ENCODE measurements at places on chromosomes 1 and 21. TPM values are rescaled to one million over a fixed set of nuclear protein-coding genes. Genes with fewer than 3 reads are reported as not detected.

GRCh38 chr21:30193201-30193600 is 22.7 kb downstream of the CLDN8 start:
- DNase-seq = no peak

CLEC20A gene
- not detected for total RNA-seq

GBP6 gene
- total RNA-seq = not detected

STUM gene
- total RNA-seq = not detected

GRCh38 chr1:58592522-58593134 is 15.6 kb upstream of the TACSTD2 start:
- DNase-seq = peak; percentile 97

DNA sequence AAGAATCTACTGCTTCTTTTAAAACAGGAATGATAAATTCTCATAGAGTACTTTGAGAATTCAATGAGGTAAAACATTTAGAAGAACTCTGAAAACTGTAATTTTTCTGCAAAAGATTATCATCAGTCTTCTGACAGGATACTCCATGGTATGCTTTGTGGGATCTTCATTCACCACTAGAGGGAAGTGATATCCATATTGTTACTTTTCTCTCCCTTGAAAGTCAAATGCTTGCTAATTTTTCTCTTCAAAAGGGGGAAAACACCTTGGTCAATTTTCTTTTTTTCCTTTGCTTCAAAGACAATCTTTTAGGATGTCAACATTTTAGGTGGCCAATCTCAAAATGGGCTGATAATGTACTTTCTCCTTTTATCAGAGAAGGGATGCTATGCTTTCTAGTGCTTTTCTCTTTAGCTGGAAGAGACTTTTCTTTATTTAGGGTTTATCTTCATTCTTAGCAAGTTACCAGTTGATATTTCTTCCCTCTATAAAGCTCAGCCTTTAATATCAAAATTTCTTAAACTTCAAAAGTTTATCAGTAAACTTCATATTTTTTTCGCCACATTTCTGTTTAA is 95.5 kb downstream of the NEGR1 start:
- peak; percentile 35 for DNase-seq

DNA sequence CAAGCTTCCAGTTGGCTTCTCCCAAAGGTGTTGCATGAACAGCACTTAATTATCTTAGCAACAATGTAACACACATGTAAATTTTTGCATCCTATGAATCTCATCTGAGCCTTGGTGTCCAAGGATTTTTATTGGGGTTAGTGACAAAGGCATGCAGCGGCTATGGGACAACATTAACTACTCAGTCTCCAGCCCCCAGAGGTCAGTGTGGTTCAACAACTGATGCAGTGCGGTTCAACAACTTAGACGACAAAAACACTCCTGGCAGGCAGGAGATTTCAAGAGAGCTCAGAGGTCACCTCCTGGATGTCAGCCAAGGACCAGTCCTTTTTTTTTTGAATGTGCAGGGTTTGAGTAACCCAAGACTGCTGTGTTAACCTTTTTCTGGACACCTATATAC is 77.5 kb upstream of the HMCN1 start:
- no peak for DNase-seq

CDK18 gene
- 0.71 TPM for total RNA-seq

- DNase-seq = no peak
These were observed 16.9 kb upstream of the KRTAP19-5 start for GRCh38 chr21:30518876-30519275.

PRKCZ gene
- 0.71 TPM for total RNA-seq

GBP5 gene
- 0.13 TPM for total RNA-seq

DNA sequence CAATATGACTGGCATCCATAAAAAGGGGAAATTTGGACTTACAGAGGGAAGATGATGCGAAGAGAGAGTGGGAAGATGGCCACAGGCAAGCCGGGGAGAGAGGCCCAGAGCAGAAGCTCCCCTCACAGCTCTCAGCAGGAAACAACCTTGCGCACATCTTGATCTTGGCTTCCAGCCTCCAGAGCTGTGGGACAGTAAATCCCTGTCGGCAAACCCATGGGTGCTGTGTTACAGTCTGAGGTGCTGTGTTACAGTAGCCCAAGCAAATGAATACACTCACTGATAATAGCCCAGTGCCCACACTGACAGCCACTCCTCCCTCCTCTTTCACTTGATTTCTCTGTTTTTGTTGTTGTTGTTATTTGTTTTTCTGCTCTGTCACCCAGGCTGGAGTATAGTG is 22.4 kb downstream of the CDCA8 start:
- DNase-seq = no peak

GRCh38 chr1:45960930-45961715 is 157.7 kb downstream of the MAST2 start:
- DNase-seq = peak; percentile 38

DNA sequence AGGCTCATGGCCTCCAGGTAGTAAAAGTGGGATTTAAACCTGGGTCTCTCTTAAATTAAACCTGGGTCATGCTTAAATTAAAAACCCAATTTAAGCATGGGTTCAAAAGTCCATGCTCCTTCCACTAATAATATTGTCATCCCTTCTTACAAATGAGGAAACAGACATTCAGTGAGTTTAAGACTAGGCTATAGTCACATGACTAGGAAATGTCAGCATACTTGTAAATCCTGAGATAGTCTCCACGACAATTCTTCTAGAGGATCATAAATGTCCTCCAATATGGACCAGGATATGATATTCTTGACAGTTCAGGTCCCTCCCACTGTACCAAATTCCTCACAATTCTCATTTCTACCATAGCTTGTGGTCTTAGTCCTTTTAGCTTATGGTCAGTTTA is 10.5 kb upstream of the IGFN1 start:
- DNase-seq = no peak

DNA sequence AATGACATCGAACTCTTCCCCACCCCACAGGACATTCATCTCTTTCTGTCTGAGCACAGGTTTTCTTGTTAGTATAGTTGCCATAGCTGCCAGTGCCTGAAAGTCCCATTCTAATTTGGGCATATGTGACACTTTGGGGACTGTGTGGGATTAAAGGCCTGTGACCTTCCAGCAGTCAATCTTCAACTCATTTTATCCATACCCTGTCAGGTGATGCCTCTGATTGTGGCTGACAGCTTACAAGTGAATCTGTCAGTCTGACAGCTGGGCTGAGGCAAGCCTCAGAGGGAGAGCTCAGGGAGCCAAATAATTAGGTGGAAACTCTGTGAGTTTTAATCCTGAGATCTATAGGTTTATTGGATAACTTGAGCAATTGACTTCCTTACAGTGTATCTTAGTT is 29.6 kb downstream of the ZCCHC17 start:
- no peak for DNase-seq

GRCh38 chr1:172885971-172886370 is 164.8 kb downstream of the TNFSF18 start:
- peak; percentile 51 for DNase-seq

SYF2 gene
- 50.4 TPM for total RNA-seq

CRYAA gene
- not detected for total RNA-seq

GRCh38 chr1:8706291-8706690 is 111.1 kb downstream of the RERE start:
- no peak for DNase-seq

DNA sequence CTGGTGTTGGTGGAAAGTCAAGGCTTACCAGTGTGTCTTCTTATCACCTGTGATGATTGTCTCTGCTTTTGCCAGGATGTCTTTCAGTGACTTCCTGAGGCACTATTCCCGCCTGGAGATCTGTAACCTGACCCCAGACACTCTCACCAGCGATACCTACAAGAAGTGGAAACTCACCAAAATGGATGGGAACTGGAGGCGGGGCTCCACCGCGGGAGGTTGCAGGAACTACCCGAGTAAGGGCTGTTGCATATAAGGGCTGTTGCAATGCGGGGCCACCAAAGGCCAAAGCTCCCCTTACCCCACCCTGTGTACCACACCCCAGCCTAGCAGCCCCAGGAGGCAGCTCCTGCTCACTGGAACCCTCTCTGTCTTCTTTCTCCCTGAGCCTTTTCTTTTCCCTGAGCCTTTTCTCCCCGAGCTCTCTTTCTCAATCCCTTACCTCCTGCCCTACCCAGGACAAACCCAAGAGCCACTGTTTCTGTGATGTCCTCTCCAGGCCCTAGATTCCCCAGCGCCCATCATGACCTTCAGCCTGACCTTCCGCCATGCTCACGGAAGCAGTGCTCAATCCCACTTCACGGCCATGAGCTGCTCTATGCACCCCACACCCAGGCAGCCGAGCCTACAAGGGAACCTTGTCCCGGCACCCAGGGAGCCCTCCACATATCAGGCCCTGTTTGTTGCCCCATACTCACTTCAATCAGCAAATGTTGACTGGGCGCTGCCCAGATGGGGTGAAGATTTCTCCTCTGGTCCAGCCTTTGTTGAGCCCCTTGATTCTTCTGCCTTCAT is 40.6 kb downstream of the CAPN2 start:
- DNase-seq = no peak

ELAVL4 gene
- not detected for total RNA-seq

GRCh38 chr1:41327383-41327999 is 33.7 kb upstream of the FOXO6 start:
- no peak for DNase-seq

CFAP74 gene
- not detected for total RNA-seq

OR2L8 gene
- not detected for total RNA-seq

DNA sequence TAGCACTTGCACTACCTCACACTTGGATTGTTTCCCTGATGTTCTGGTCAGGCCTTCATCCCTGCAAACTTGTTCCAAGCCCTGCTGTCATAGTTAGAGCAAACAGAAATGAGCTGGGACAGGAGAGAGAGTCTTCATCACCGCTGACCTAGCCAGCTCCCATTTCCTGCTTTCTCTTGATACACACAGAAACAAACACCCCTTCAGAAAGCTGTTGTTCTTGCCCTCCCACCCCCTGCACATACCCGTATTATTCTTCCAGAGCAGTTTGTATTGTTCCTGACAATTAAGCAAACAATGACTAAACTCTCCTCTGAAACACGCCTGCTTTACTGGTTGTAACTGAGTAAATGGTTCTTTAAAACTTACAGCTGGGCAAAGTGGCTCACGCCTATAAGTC is 2.9 kb upstream of the SYT2 start:
- DNase-seq = no peak

- no peak for DNase-seq
These were observed 113.4 kb downstream of the ZBTB18 start for GRCh38 chr1:244164511-244164890.

- no peak for DNase-seq
These were observed 306.0 kb downstream of the ASTN1 start for GRCh38 chr1:176858433-176858916.

SHISA4 gene
- total RNA-seq = 30.6 TPM

Data from LHCN-M2 (cell line).